ENCODE measurements at places on chromosomes 3 and 15.
A peak's percentile ranks its signal among the peaks of the same experiment; 100 is the strongest.

DNA sequence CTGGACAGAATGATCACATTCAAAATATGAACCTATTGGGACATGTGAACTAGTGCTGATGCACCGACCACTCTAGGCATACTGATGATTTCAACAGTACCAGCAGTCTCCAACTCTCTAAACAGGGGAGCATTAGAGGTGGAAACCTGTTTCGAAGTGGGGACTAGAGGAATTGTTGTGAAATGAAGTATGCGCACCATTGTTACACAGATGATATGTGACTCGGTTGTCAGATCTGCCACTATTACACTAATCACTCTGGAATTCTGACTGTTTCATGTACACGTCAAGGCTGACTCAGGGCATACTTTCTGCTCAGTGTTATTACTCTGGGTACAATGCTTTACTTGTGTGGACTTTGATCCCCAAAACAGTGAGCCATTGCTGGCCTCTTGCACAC lies 198.2 kb upstream of the UBE2E2 start:
- peak; percentile 67 for DNase-seq

- DNase-seq = peak; percentile 65
Measured at GRCh38 chr15:68479870-68480269, 47.9 kb upstream of the ITGA11 start.

GRCh38 chr3:123595396-123596180 lies 10.7 kb upstream of the HACD2 start:
- DNase-seq = no peak

DNA sequence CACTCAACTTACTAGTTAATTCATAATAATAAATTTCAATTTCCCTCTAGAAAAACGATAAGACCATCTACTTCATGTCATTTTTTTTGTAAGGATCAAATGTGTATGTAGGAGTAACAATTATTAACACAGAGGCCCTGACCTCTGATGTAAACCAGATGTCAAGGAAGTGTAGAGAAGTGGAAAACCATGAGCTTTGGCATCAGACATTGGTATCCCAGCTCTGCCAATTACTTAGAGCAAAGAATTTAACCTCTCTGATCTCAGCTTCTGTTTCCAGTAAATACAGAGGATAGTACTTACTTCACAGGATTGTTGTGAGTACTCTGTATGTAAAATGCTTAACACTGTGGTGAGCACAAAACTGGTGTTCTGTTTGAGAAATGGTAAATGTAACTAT lies 17.5 kb downstream of the AQR start:
- peak; percentile 91 for DNase-seq

- DNase-seq = no peak
Measured at GRCh38 chr3:69244039-69244438, 121.6 kb upstream of the LMOD3 start.

DNA sequence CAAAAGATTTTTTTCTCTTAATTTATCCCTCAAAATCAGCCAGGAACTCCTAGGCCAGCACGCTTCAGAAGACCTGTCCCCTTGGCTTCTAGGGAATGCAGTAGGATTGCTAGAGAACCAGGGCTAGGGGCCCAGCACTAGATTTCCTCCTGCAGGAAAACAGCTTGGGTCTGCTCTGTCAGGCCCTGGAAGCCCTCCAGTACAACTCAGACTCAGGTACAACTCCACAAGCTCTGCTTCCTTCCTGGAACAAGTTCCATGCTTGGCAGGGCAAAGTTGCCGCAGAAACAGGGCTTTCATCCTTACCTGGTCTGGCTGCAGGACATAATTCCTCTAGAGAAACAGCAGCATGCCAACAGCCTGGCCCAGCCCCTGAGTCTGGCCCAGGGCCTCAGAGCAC lies 96.1 kb upstream of the CTNNB1 start:
- no peak for DNase-seq

GRCh38 chr15:89898614-89899294 lies 5.0 kb upstream of the AP3S2 start:
- DNase-seq = peak; percentile 50

GRCh38 chr15:35529784-35530183 lies 16.2 kb downstream of the DPH6 start:
- no peak for DNase-seq

DNA sequence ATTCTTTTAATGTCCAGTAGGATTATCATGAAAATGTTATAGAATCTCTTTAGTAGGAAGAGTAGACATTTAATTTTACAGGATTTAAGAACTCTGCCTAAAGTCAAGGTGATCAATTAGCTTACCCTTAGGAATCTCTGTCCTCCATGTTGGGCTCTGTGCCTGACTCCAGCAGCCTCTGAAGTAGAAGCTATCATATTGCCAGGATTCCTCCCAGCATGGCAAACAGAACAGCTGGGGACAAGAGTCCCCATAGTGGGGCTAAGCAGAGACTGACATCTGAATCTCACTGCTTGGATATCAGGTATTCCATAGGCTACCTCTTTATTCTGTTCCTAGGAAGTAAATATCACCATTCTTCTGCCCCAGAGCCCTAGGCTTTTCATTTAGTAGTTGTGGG lies 1.5 kb downstream of the SLC15A2 start:
- DNase-seq = no peak

GRCh38 chr3:162641907-162642306 lies 1145.3 kb downstream of the OTOL1 start:
- no peak for DNase-seq

DNA sequence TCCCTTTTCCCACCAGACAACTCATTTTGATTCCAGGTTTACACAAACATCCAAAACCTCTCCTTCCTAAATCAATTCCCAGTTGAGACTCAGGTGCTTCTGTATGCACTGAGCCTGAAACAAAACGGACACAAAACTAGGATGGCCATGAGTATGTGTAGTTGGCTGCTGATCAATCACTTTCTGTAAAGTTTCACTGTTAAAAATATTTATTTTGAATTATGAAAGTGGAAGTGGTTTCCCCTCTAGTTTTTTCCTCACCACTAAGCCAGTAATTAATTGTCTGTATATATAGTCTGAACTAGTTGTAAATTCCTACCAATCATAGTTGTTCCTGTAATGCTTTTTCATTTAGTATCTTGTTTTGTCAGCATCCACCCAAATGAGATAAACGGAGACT lies 51.7 kb upstream of the TSPAN3 start:
- no peak for DNase-seq

GRCh38 chr3:193963808-193964516 lies 172.0 kb upstream of the HES1 start:
- no peak for DNase-seq

DNA sequence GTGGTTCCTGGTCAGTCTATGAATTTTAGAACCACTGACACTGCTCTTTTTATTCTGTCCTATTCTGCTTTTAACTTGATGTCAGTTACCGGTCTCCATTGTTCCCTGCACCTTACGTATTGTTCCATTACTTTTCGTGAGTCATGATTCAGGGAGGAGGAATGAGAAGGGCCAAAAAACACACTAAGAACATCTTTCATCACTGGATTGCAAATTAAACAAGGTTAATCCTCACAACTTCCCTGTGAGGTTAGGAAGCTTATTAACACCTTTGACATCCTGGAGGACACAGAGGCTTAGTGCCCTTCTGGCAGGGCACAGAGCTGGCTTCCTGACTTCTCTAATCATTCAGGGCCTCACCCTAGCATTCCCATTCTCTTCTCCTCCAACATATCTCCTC lies 227.6 kb upstream of the SATB1 start:
- no peak for DNase-seq

DNA sequence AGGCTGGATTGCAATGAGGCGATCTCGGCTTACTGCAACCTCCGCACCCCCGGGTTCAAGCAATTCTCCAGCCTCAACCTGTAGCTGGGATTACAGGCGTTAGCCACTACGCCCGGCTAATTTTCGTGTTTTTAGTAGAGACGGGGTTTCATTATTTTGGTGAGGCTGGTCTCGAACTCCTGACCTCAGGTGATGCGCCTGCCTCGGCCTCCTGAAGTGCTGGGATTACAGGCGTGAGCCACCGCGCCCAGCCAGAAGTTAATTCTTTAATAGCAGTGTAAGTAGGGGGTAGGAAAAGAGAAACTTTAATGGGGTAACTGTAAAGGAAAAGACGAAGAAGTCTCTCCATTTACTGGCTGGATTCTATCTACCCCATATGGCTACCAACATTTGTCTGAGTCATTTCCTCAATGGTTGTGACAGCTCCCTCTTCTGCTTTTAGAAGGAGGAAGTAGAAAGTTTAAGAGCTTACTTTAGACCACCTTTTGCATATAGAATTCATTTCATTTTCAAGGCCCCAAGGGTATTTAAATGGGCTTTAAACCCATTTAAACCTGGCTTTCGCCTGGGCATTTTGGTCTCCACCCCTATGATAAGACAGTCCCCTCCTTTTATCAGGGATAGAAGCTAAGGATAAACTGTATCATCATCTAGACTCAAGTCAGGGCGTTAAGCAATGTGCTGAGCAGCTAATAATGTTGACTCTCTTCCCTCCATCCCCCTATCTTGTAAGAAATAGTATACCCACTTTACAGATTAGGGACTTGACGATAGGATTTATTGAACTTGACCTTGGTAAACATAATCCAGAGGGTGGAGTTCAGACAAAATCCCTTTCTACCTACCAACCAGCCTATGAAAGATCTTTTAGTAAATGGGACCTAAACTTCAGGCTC lies 1.1 kb upstream of the CDV3 start:
- DNase-seq = peak; percentile 40

GRCh38 chr15:83200162-83200561 lies 7.5 kb downstream of the HDGFL3 start:
- peak; percentile 61 for DNase-seq

DNA sequence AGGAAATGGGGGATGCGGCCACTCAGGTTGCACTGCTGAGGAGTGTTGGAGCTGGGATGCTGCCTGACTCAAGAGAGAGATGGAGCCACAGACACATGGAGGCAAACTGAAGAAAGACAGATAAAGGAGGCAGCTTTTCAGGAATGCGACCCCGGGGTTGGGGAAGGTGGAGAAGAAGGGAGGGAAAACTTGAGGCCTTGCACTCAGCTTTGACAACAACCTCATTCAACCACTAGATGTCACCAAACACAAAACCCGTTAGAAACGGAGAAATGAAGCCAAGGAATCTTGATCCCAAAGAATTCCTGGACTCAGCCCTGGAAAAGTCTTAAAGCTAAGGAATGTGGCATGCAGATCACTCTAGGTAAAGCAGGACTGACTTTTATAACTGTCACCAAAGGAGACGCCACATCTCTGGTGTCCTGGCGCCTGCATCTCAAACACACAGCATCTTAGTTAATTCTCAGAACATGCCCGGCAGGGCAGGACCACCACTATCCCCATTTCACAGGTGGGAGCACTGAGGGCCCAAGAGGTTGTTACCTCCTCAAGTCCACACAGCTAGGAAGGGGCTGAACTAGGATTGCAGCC lies 59.6 kb upstream of the LMCD1 start:
- DNase-seq = peak; percentile 83

DNA sequence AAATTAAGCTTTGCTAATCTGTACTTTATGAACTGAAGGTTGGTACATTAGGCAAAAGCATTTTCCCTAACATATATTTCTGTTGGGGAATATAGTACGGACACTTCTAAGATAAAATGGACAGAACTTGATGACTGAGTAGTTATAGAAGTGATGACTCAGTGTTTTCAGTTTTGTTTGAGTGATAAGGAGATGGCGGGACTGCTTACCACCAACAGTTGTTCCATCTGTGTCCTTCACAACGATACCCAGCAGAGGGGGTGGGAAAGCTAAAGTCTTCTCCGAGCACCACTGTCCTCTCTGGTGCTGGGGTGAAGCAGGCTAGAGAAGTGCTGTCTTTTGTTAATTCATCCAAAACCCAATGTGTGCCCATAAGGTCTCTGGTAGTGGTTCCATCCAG lies 195.8 kb downstream of the CD47 start:
- DNase-seq = no peak

DNA sequence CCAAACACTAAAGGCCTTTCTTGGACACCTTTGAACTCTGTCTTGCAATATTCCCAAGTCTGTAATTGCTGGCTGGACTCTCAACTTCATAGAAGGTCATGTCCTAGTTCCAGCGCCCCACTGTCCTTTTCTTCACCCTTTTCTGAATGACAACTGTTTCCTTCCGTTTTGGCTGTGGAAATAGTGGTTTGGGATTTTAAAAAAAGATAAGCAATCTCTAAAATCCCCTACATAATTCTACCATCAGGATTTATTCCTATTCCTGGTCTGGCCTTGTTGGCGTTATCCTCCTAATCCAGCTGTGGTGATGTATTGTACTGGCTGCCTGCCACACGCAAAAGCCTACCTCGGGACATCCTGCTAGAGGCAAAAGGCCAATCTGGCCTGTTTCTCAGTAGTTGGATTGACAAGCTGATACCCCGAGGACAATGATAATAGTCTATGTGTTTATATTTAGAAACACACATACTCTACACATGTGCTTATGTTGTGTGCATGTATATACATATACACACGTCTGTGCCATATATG lies 440.3 kb upstream of the DPH6 start:
- no peak for DNase-seq
